ENCODE measurements at places on chromosomes 1 and 21.

- no peak for DNase-seq
Observed at GRCh38 chr1:243727503-243728203, 122.4 kb downstream of the AKT3 start.

DNA sequence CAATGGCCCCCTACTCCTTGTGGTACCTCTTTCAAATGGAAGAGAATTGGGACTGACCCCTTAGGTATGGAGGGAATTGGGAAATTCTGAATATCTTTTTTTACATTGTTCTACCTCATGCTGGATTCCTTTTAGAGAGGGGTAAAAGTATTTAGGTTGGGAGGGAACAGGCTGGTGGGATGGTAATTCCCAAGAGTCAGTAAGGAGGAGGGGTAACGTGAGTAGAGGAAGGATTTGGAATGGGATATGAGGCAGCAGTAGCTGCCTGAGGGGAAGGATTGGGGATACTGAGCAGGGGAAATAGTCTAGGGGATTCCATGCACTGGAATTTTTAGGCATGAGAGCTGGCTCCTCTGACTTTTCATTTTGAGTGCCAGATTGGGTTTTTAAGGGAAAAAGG lies 3.8 kb upstream of the AADACL3 start:
- no peak for DNase-seq

- DNase-seq: no peak
Observed at GRCh38 chr1:56806804-56807203, 12.4 kb downstream of the FYB2 start.

DNA sequence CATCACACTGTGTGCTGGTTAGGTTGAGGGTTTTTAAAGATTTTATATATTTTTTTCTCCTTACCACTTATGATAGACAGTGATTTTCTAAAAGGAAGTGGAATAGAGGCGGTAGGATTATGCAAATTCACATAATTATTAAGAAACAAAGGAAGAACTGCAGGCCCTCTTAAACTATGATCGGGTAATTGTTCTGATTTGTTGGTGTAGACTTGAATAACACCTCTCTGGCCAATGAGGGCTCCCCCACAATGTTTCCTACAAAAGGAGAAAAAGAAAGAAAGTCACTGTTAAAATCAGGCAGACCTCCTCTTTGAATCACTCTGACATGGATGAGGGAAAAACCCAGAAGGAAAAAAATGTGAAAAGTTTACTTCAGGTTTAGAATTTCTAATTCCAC lies 241.6 kb downstream of the RPS6KC1 start:
- DNase-seq: no peak

DNA sequence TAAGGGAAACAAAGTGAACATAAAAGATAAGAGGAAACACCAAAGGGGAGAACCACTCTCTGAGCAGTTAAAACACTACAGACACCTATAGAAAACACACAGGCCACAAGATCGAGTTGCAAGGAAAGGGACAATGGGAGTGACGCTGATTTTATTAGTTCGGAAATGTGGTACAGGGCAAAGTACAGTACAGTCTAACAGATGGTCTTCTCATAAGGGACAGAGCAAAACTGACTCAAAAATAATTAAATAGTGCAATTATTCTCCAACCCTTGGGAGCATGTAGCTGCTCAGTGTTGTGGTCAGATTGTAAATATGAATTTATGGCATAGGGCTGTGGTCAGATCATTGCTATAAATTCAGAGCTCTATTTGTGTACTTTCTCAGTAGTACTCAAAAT lies 352.0 kb downstream of the USH2A start:
- no peak for DNase-seq

DNA sequence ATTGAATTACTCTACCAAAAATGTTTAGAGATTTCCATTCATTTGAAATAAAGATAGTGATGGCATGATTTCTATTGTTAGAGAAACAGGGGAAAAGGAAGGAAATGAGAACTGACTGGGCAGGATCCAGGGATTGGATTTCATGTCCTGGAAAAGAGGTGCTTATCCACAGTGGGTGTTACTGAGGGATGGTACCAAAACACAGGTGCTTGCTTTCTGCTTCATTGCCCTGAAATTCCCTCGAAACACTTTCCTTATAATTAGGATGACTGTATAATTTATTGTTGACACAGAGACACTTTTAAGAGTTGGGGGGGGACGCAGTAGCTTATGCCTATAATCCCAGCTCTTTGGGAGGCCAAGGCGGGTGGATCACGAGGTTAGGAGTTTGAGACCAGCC lies 185.0 kb upstream of the KCNK2 start:
- no peak for DNase-seq

- DNase-seq: no peak
Observed at GRCh38 chr1:27090911-27091310, 64.0 kb downstream of the SLC9A1 start.

GRCh38 chr1:77649127-77649526 lies 33.3 kb downstream of the ZZZ3 start:
- DNase-seq: no peak

DNA sequence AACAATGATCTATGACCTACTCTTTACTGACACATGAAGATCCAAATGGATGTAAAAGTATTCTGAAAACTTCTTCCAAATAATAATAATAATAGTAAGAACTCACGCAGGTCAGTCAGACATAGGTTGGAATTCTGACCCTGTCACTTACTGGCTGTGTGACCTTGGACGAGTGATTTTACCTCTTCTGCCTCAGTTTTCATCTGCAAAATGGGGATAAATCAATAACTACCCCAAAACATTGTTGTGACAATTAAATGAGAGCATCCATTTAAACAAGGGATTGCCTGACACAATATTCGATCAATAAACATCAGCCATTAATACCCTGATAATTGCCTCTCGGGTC lies 556 bp downstream of the MECR start:
- DNase-seq: no peak

GRCh38 chr1:29549001-29549400 lies 312.7 kb downstream of the PTPRU start:
- no peak for DNase-seq

- no peak for DNase-seq
Observed at GRCh38 chr1:81431624-81432000, 369.1 kb upstream of the ADGRL2 start.

DNA sequence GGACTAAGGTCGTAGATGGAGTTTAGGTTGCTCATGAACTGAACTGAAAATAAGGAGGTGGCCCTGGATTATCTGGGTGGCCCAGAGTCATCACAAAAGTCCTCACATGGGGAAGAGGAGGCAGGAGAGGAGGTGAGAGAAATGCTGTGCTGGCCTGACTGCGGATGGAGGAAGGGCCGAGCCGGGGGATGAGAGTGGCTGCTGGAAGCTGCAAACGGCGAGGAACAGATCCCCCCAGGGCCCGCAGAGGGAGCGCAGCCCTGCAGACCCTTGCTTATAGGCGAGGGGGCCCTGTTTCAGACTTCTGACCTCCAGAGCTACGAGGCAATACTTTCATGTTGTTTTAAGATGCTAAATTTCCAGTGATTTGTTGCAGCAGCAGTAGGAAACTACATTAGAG lies 102.7 kb upstream of the C1orf174 start:
- DNase-seq: no peak

GRCh38 chr21:42252778-42253340 lies 33.9 kb downstream of the ABCG1 start:
- DNase-seq: no peak

DNA sequence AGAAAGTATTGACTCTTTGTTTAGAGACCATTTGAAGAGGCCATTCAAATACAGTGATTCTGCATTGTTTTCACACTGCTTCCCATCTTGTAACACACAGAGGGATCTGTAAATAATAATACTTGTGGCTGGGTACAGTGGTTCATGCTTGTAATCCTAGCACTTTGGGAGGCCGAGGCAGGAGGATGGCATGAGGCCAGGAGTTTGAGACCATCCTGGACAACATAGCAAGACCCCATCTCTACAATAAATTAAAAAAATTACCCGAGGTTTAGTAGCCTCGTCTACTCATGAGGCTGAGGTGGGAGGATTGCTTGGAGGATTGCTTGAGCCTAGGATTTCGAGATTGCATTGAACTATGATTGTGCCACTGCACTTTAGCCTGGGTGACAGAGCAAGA lies 5.7 kb downstream of the ZMYM4 start:
- DNase-seq: no peak

- DNase-seq: no peak
Observed at GRCh38 chr1:92990828-92991227, 29.6 kb upstream of the DIPK1A start.

- peak; percentile 58 for DNase-seq
Observed at GRCh38 chr1:176880955-176881595, 283.4 kb downstream of the ASTN1 start.

DNA sequence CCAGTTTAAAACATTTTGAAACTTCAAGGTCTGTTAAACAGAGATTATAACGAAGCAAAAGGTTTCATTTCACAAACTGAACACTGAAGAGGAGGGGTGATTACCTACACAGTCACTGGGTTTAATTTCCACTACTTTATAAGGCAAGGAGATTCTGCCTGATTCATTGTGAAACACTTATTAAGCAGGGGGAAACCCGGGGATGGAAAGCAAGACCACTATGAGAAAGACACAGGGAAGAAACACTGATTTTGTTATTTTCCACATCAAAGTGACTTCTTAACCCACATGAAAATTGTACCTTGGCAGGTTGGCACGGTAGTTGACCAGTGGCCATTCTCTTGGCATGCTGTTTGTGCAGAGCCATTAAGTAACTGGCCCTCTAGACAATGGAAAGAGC lies 8.1 kb upstream of the F5 start:
- DNase-seq: peak; percentile 48

DNA sequence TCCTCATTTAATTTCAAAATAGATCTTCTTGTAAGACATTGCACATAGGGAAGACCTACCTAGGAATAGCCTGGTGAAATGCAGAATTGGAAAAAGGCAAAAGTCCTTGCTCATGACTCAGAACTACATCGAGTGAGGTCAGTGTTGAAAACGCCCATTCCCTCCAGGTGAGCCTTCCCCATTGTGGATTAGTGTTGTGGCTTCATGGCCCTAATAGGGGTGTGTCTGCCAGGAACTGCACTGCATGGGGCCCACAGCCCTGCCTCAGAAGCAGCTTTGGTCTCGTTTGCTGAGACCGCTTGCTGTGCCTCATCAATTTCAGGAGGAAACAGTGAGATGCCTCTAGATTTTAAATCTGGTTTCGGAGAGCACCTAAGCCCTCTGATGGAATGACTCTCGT lies 17.0 kb downstream of the TFF3 start:
- DNase-seq: no peak

- DNase-seq: no peak
Observed at GRCh38 chr1:183106166-183106565, 79.9 kb upstream of the LAMC2 start.

- DNase-seq: no peak
Observed at GRCh38 chr1:199867601-199868000, 159.9 kb upstream of the NR5A2 start.

DNA sequence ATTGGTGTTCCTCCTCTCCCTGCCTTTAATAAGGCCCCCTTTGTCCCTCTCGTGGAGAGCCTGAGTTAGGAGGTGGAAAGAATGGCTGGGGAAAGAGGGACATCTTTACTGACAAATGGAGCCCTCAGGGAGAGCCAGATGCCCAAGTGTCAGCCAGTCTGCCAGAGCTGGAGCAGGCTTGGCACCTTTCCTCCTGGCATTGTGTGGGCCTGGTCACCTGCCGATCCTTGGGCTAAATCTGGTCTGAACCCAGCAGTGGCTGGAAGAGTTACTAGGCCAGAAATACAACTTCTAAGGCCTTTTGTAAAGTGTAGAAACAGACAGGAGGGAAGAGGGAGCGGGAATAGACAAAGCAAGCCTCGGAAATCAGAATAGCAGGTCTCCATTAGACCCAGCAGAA lies 24.9 kb downstream of the VANGL1 start:
- DNase-seq: no peak

GRCh38 chr1:238221738-238222137 lies 331.0 kb upstream of the ZP4 start:
- no peak for DNase-seq

DNA sequence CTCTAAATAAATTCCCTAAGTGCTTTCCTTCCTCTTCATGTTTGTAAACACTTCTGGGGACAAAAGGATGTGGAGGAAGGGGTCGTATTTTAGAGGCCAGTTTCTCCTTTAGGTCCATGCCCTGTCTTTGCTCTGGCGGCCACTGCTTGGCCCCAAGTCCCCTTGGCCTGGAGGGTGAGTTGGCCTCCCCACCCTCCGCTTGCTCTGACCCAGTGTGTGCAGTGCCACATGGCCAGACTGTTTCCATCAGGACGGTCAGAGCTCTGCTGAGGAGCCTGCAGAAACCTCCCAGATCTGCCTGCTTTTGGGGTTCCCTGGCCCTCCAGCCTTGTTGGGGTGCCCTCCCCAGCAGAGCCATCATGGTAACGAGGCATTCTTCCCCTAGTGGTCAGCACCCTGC lies 127.8 kb downstream of the CAMTA1 start:
- DNase-seq: no peak

DNA sequence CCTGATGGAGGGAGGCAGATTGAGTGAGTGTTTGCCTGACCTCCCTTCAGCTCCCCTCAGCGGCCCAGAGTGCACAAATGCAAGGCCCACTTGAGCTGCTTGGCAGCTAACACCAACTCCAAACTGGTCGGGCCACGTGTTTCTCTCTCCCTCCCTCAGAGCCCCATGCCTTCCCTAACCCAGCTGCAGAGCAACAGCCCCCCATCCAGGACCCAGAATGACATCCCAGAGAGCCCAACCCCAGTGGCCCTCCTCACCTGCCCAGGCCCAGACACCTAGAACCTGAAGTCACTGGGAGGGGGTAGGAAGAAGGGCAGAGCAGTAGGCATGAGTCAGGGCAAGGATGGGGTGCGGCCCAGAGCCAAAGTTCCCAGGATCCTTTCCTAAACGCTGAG lies 789 bp upstream of the S100A14 start:
- no peak for DNase-seq

GRCh38 chr21:18368205-18368604 lies 35.4 kb downstream of the TMPRSS15 start:
- no peak for DNase-seq

GRCh38 chr1:235888119-235888643 lies 21.5 kb upstream of the LYST start:
- peak; percentile 78 for DNase-seq

- no peak for DNase-seq
Observed at GRCh38 chr1:183003203-183003602, 20.0 kb upstream of the LAMC1 start.

GRCh38 chr1:230868736-230869385 lies 540 bp upstream of the C1orf198 start:
- DNase-seq: peak; percentile 55

DNA sequence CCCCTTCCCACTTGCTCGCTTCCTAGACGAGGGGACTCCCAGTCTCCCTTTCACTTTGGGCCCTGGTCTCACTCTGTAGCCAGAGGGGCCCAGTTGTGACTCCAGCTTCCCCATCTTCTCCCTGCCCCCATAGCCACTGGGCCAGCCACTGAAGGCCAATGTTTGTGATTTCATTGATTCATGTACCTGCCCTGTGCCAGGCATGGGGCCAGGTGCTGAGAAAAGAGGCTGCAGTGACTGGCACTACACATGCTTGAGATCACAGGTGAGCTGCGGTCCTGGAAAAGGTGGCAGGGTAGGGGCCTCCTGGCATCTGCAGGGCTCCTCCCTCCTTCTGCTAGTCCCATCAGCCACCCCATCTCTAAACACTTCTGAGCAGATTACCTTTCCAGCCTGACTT lies 345.3 kb upstream of the VAMP3 start:
- no peak for DNase-seq

- DNase-seq: peak; percentile 93
Observed at GRCh38 chr1:21293537-21294265, 3.4 kb upstream of the ECE1 start.

- no peak for DNase-seq
Observed at GRCh38 chr1:36560621-36561360, 78.1 kb upstream of the CSF3R start.

GRCh38 chr21:43943512-43944077 lies 68.5 kb upstream of the TRAPPC10 start:
- DNase-seq: no peak

- DNase-seq: no peak
Observed at GRCh38 chr1:167587872-167588271, 34.3 kb upstream of the CREG1 start.
